IMR-90 (cell line): ENCODE measurements at places on chromosomes 7 and 10. TPM values are rescaled to one million over a fixed set of nuclear protein-coding genes. Genes with fewer than 3 reads are reported as not detected.

The RPEL1 gene
- total RNA-seq: under 0.01 and 0.28 TPM in 2 replicates

The LRRC17 gene
- total RNA-seq: 271 and 280 TPM in 2 replicates

The PARD3 gene
- total RNA-seq: 34.2 and 37.5 TPM in 2 replicates

DNA sequence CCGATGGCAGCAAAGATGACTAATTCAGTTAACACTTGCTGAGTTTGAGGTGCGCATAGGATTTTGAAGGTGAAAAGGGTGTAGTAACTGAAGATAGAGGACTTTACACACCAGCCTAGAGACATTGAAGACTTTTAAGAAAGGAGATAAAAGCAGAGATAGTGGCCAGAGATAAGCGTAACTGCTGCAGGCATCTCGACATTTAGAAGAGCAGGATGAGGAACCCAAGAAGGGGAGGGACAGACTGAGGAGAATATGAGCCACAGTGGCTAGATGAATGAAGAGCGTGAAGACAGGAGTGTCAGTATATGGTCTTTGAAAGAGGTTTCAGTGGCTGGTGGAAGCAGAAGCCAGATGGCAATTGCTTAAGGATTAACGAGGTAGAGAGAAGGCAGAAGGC, 71.6 kb downstream of the CELF2 start:
- H3K36me3 ChIP-seq: no peaks in the 10 kb centered on the region
- H3K4me1 ChIP-seq: no peaks in the 10 kb centered on the region
- no peak overlapping the region for H3K27ac ChIP-seq
- no peaks in the 10 kb centered on the region for H3K27me3 ChIP-seq
- no peak for DNase-seq

GRCh38 chr7:73512018-73512780, 9.9 kb downstream of the BAZ1B start:
- DNase-seq: peak; percentile 16
- peaks cover 56% of the 10 kb centered on the region for H3K36me3 ChIP-seq
- H3K4me1 ChIP-seq: no peaks in the 10 kb centered on the region

DNA sequence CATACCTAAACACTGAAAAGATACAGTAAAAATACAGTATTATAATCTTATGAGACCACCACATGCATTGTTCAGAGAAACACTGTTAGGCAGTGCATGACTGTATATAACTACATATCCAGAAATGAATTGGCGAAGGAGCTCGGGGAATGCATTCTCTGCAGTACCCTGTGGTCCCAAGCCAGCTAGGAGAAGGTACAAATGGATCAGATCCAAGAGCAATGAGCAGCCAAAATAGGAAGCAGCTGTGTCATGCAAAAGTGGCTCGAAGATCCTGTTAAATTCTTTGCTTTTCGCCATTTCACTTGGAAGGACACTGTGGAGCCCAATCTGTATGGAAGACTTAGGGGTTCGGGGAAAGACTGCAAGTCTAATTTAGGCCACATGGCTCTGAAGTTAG, 334.8 kb downstream of the TNS3 start:
- DNase-seq: no peak
- H3K36me3 ChIP-seq: no peaks in the 10 kb centered on the region
- no peak overlapping the region for H3K4me3 ChIP-seq
- peaks cover 9% of the 10 kb centered on the region for H3K27me3 ChIP-seq
- H3K4me1 ChIP-seq: no peaks in the 10 kb centered on the region
- H3K27ac ChIP-seq: no peak overlapping the region

- H3K4me3 ChIP-seq: no peak overlapping the region
- H3K36me3 ChIP-seq: no peaks in the 10 kb centered on the region
- peak overlapping the region; percentile 73 for H3K27ac ChIP-seq
Observed at GRCh38 chr7:12715372-12716133, 28.1 kb downstream of the ARL4A start.

GRCh38 chr7:88789480-88790064, 6.0 kb downstream of the TEX47 start:
- H3K4me1 ChIP-seq: no peaks in the 10 kb centered on the region
- H3K27me3 ChIP-seq: no peaks in the 10 kb centered on the region
- no peak overlapping the region for H3K4me3 ChIP-seq

DNA sequence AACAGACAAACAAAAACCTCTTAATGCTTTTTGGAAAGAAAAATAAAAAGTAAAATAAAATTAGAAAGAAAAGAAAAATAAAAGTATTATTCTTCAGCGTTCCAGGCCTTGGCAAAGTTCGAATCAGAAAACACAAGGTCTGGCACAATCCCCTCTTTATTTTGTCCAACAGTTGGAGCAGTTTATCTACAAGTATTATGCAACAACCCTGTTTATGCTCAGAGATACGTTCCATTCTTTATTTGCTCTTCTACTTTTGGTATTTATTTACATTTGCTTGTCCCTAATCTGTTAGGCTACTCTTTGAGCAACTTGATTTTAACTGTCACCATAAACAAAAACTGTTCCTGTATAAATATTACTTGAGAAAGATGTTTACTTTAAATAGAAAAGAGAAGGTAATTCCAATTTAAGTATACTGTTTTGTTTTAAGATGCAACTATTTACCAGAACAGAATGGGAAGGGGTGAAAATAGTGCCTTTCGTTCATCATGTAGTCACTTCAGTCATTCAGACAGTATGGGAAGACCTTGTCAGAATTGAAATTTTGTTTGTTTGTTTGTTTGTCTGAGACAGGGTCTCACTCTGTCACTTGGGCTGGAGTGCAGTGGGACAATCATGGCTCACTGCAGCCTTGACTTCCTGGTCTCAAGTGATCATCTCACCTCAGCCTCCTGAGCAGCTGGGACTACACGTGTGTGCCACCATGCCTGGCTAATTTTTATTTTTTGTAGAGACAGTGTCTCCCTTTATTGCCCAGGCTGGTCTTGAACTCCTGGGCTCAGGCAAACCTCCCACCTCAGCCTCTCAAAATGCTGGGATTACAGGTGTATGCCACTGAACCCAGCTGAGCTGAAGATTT, 5.7 kb downstream of the PDK4 start:
- H3K4me1 ChIP-seq: no peaks in the 10 kb centered on the region
- H3K4me3 ChIP-seq: no peak overlapping the region
- H3K27ac ChIP-seq: no peak overlapping the region
- DNase-seq: no peak
- H3K36me3 ChIP-seq: no peaks in the 10 kb centered on the region; the same call in 1 of the 2 replicates

DNA sequence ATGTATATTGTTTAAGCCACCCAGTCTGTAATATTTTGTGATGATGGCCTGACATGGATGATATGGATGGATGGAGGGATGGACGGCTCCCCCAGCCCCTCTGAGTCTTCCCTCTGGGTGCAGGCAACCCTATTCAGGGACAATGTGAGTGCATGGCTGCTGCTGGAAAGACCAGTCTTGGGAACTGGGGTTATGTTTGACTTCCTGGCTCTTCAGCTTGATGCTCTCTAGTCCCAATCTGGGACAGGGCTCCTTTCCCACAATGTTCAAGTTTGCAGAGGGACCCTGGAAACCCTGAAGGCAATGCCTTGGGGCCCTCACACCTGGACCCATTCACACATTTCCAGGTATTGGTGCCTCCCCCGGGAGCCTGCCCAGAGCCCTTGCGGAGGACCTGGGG, 52.3 kb upstream of the RET start:
- H3K4me1 ChIP-seq: no peaks in the 10 kb centered on the region
- peaks cover 15% of the 10 kb centered on the region for H3K27me3 ChIP-seq
- no peak overlapping the region for H3K27ac ChIP-seq
- DNase-seq: no peak
- H3K36me3 ChIP-seq: no peaks in the 10 kb centered on the region
- no peak overlapping the region for H3K4me3 ChIP-seq

DNA sequence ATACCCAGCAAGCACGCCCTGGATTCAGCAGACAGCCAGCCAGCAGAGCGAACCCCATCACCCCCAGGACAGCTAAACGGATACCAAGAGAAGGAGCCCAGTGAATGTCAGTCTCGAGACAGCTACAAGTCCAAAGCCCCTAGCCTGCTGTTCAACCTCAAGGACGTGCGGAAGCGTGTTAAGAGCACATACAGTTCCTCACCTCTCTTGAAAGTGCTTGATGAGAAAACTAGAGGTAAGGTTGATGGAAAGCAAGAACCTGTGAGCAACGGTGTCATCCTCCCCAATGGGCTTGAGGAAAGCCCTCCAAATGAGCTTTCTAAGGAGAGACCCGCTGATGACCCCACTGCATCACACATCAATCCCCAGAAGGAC, 24.9 kb downstream of the C10orf71 start:
- H3K4me1 ChIP-seq: no peaks in the 10 kb centered on the region
- peaks cover 17% of the 10 kb centered on the region for H3K27me3 ChIP-seq
- no peaks in the 10 kb centered on the region for H3K36me3 ChIP-seq
- no peak for DNase-seq
